ENCODE measurements at places on chromosomes 3 and 15.

- no peak for DNase-seq
Measured at GRCh38 chr15:48469271-48469670, 138.0 kb downstream of the DUT start.

GRCh38 chr15:70741107-70741531 is 22.2 kb downstream of the UACA start:
- no peak for DNase-seq

GRCh38 chr3:125351152-125351551 is 24.0 kb downstream of the ZNF148 start:
- DNase-seq = no peak

- DNase-seq = peak; percentile 25
Measured at GRCh38 chr15:35519541-35520149, 26.3 kb downstream of the DPH6 start.

DNA sequence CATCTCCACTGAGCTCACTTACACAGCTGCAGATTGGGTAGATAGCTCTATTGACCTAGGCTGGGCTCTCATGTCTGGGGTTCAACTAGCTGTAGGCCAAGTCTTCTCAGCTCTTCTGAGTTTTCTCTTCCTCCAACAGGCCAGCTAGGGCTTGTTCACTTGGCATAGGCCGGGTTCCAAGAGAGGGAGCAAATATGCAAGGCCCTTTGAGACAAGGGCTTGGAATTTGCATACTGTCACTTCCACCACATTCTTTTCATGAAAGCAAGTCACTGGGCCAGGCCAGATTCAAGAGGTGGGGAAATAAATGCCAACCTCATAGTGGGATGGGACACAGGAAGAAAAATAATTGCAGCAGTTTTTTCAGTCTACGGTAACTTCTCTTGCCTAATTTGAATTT is 25.2 kb downstream of the PIGB start:
- no peak for DNase-seq

DNA sequence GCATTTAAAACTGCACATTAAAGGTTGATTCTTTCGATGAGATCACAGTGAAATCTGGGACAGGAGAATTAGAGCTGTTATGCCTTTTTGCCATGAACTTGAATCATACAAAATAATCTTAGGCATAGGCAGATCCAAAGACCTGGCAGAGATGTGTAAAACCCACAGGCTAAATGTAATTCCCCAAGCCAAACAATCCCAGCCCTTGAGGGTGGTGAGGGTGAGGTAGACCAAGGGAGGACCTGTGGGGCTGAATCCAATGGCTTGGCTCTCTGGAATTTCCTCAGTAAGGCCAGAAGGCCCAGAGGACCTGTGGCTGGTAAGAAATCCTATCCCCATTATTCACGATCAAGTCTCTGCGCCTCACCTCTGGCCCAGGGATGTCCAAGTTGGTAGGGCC is 80.5 kb upstream of the MEX3B start:
- DNase-seq = no peak

DNA sequence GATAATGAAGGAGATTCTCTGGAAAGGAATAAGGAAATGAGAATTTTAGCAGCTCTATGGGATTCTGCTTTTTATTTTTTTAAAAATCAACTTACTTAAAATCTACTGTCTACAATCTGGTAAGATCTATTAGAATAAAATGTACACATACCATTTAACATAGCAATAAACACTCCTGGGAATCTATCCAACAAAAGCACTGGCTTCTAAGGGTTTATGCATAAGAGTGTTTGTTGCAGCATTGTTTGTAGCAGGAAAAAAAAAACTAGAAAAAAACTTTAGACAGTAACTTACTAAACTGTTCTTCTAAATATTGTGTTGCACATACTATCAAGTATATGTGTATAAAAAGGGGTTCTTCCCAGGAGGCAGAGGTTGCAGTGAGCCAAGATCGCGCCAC is 15.7 kb upstream of the RBP1 start:
- no peak for DNase-seq

DNA sequence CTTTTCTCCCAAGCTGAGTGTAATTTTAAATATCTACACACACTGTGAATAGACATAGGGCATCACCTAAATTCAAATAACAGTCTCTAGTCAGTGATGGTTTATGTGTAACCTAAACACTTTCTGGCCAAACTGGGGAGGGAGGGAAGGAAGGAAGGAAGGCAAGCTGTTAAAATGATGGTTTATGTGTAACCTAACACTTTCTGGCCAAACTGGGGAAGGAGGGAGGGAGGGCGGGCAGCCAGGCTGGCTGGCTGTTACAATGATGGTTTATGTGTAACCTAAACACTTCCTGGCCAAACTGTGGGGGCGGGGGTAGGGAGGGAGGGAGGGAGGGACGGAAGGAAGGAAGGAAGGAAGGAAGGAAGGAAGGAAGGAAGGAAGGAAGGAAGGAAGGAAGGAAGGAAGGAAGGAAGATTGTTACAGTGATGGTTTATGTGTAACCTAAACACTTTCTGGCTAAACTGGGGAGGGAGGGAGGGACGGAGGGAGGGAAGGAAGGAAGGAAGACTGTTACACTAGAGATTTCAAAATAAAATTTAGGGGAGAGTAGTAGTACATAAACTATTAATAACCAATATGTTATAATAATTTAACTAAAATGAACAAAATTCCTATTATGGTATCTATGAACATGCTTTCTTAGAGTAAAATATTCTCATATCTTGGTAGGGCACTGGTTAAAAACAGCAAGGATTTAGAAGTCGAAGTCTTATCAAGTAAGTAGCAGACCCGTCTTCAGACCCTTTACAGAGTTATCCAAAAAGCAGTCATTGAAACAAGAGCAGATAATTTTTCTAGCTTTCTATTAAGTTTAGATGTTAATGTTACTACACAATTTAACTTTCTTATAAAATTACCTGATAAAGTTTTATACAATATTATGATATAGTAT is 148.1 kb downstream of the LMLN start:
- no peak for DNase-seq

DNA sequence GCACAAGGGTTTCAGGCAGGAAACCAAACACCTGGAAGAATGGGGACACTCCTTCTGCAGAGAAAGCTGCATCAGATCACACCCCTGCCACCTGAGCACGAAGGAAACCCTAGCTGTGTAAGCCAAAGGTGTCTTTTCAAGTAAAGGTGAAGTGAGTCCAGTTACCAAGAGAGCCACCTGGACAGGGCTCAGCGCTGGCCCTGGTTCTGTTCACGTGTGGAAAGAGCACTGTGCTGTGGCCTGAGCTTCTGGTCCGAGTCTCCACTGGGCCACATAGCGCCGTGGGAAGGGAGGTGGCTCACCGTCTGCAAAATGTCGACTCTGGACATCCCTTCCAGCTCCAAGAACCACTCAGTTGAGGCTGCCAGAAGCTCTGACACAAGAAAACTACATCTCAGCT is 151.1 kb downstream of the ADAMTS17 start:
- DNase-seq = no peak

DNA sequence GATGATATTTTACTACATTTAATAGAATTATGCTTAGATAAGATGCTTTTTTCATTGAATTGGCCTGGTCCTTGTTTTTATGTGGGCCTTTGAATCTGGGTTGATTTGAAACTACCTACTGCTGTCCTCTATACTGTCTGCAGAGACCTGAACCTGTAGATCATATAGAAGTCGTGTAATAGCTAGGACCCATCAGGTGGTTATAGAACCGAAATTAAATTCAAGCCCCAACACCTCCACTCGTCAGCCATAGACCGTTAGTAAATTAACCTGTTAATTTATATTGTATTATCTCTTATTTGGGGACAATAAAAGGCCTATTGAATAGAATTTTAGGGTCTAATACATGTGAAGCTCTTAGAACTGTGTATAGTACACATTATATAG is 108.4 kb downstream of the MBNL1 start:
- no peak for DNase-seq

DNA sequence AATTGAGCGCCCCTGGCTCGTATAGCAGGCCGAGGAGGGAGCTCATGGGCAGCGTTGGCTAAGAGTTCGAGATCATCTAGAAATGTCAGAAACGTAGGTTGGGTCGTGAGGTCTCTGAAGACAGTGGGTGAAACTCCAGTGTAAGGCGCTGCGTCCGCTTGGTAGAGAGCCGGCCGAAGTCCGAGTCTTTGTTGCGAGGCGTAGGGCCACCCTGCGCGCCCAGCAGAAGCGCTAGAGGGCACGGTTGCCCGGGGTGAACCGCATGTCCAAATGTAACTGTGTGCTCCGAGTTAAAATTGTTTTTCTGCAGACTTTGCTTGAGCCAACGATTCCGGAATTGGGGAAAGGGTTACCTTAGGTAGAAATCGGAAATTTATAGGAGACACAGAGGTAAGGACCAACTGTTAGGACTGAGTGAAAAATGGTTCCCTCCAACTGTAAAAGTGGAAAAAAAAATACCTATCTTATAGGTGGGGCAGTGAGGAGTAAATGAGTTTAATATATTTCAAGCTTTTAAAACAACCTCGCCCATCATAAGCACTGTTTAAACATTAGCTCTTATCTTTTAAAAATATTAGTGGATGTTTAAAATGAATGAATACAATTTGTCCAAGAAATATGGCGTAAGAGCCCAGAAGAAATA is 993 bp upstream of the SIAH2 start:
- no peak for DNase-seq

DNA sequence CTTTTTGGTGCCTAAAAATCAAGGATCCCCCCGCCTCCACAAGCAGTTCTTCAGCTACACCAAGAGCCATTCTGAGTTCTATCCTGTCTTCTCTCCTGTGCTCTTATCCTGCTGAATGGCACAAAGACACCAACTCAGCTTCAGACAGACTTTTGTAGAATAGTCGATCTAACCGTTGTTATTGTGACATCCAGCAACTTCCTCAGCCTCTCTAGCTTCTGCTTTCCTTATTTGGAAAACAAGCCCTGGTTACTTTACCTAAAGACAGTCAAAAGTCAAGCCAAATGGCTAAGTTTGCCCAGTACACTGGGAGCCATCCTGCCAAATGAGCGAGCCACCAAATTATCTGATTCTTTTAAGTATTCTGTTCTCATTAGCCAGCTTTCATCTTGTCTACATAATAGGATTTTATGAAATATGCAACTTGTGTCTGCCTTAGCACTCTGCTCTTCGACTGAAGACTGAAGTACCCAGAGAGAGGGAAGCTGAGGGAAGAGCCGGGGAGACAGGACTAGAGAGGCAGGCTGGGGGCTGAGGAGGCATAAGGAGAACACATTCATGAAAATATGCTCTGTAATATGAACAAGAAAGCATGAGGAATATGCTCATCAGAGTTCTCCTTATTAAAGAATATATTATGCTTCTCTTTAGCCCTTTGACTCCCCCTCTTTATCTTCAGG is 35.1 kb downstream of the LYZL4 start:
- DNase-seq = no peak

GRCh38 chr3:171837698-171838097 is 5.5 kb upstream of the TMEM212 start:
- DNase-seq = no peak

- peak; percentile 18 for DNase-seq
Measured at GRCh38 chr15:51775967-51776816, 24.8 kb downstream of the TMOD2 start.

DNA sequence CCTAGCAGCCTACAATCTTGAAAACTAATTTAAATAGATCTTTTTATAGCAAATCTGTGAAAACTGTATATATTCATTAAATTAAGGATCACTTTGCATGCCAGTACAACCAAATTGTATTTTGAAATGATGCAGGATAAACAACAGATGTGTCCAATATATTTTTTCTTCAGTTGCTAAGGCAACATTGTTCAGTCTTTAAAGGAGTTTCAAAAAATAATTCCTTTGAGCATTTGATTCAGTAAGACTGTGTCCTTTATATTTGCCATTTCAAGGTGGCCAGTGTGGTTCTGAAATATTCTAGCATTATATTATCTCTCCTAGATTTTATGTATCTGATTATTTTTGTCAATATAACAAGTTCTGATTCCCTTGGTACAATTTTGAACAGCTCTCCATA is 254.7 kb downstream of the PLOD2 start:
- no peak for DNase-seq

DNA sequence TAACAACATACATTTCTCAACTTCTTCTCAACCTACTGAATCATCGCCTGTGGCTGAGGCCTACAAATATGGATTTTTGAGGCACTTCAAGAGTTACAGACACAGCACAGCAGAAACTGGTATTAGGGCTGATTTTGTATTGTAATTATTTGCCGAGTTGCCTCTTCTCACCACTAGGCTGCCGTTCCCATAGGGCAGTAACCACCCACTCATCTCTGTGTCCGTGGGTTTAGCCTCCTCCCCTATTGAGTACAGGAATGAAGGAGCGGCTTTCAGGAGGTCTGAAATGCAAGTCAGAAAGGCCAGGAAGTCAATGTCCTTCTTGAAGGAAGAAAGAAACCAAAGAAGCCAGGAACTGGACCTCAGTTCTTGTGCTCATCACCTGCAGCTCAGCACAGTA is 220.8 kb downstream of the MTHFS start:
- no peak for DNase-seq

- DNase-seq = no peak
Measured at GRCh38 chr3:135917076-135917475, 48.5 kb upstream of the PPP2R3A start.

DNA sequence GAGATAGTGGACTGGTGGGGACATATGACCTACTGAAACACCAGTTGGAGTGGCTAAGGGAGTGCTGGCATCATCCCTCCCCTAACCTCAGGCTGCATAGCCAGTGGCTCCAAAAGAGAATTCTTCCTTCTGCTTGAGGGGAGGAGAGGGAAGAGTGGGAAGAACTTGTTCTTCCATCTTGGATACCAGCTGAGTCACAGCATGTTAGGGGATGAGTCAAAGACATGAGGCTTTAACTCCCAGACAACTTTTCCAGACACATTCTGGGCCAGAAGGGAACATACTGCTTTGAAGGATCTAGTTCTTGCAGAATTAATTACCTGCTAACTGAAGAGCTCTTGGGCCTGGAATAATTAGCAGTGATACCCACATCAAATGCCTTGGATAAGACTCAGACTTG is 36.8 kb upstream of the PEX5L start:
- DNase-seq = no peak

DNA sequence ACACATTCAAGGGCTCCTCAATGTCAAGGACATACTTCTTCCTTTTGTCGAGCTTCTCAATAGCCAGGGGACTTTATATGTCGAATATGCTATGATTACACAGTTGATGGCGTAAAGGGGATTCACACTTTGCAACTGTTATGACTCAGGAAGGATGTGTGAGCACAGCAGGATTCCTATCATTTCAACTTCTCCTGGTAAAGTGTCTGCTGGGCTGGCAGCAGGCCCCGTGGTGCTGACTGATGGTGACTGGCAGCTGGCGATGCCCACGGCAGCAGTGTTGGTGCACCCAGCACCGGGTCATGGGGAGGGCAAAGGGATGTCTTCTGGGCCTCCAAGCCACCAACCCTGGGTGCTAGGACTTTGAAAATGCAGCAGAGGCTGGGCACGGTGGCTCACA is 44.8 kb upstream of the GNB5 start:
- DNase-seq = no peak

- DNase-seq = no peak
Measured at GRCh38 chr3:55090291-55090690, 162.4 kb upstream of the LRTM1 start.

- no peak for DNase-seq
Measured at GRCh38 chr15:45572617-45573016, 14.6 kb upstream of the BLOC1S6 start.

- DNase-seq = no peak
Measured at GRCh38 chr15:57031605-57032004, 113.2 kb downstream of the TCF12 start.
